Cerebellum (tissue), 4 donors: ENCODE measurements at places on chromosomes 5 and 9.

GRCh38 chr5:39411061-39411460, 13.7 kb downstream of the DAB2 start:
- no peak for DNase-seq

- DNase-seq: no peak
These were observed 48.2 kb downstream of the IL31RA start for GRCh38 chr5:55899344-55899743.

- peak; percentile 69 for DNase-seq
These were observed 16.5 kb upstream of the QRFP start for GRCh38 chr9:130912932-130913598.

DNA sequence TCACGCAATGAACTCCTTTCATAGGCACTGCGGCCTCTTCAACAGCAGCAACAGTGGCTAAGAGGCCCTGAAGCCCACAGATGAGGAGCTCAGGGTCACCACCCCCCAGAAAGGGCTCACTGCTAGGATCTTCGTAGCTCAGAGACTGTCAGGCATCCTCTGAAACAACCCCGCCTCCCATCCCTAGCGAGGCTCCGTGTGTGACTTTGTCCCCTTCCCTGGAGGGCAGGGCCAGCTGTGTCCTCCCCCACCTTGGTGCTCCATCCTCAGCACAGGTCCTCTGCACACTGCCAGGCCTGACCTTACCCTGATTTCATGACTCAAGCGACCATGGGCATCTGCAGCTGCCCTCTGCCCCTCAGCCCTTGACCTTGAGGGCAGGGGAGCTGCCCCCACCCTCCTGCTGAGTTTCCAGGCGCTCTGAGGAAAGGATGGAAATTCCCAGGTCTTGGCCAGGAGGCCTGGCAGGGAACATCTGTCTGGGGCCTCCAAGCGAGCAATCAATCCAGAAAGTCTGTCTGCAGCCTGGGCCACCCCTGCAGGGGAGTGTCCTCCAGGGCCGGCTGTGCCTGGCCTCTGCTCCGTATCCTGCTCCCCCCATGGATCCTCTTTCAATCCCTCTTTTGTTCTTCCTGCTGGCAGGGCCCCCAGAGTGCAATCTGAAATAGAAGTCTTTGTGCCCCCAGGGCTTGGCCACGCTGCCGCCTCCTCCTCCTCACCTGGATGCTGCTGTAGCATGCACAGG, 6.8 kb upstream of the IRX4 start:
- no peak for DNase-seq

- DNase-seq: no peak
These were observed 37.8 kb downstream of the B4GALT1 start for GRCh38 chr9:33129251-33129885.

DNA sequence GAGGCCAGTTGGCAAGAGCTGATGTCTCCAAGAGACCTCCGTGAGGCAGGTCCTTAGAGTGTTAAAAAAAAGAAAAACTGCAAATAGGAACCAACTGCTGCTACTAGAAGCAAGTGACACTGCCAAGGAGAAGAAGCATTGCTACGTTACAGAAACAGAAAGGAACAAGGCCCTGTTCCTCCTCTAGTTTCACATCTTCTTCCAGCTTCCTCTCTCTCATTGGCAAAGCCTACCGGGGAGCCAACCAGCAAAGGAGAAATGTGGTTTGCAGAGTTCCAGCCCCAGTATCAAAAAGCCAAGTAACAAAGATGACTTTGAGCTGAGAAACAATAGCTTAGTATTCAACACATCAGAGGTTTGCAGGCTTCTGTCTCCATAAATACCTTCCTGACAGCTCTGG, 145.9 kb downstream of the PRELID2 start:
- no peak for DNase-seq

DNA sequence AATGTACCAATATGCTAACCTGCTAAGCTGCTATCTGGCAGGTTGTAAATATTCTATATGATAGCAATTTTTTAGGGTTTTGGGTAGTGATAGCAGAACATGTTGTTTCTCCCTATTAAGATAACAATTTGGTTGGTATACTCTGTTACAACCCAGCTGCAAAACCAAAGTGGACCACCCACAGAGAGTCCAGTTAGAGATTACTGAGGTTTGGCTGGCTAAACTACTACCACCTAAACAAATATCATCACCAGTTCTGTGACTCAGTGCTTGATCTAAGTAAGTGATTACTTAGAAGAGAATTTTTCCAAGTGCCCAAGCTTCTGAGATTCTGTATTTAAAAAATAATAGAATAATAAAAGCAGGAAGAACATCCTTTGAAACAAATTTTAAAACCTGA, 72.3 kb downstream of the XRCC4 start:
- no peak for DNase-seq
